ENCODE measurements at places on chromosomes 2 and 18.

GRCh38 chr2:173652311-173652710 is 297.6 kb downstream of the CDCA7 start:
- DNase-seq, result no peak

DNA sequence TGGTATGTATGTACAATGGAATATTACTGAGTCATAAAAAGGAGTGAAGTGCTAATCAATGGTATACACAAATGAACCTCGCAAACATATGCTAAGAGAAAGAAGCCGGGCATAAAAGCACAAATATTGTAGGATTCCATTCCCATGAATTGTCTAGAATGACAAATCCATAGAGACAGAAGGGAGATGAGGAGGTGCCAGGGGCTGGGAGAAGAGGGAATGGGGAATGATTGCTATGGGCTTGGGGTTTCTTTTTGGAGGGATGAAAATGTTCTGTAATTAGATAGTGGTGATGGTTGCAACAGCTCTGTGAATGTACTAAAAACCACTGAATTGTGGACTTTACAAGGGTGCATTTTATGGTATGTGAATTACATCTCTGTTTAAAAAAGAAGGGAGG is 73.5 kb downstream of the GLI2 start:
- no peak for DNase-seq

- DNase-seq, result no peak
Observed at GRCh38 chr18:12857991-12858544, 26.0 kb downstream of the PTPN2 start.

DNA sequence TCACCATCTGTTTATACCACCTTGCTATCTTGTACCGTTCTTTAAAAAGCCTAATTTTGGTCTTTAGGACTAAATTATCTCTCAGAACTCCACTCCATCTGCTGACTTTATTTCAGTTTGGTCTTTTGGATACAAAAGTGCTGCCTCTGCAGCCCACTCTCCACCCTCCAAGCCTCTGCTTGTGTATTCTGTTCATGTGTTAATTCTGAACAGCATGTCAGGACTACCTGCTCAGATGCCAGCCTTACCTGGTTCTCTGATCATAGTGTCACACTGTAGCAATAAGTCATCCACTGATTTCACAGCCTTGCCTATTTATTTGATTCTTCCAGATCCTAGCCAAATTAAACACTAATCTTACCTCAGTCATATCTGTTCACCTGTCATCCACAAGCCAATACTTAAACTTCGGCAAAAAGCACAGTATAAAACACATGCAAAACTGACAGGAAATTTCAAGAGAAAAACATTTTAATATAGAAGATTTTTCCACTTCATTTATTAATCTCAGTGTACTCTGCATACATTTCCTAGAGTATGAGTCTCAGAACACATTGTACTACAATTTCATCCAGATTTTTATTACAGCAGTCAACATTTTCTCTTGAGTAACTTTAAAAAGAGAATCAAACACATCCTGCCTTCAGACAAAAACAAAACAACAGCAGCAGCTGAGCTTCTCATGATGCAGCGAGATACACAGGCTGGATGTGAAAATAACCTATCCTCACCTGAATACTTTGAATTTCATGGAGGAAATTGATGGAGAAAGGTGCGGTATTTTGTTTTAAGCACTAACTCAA is 64.9 kb downstream of the PPP1R1C start:
- no peak for DNase-seq

- DNase-seq, result no peak
Observed at GRCh38 chr2:134271758-134272157, 17.9 kb downstream of the MGAT5 start.

GRCh38 chr2:21047141-21048009 is 3.5 kb upstream of the APOB start:
- no peak for DNase-seq

- no peak for DNase-seq
Observed at GRCh38 chr2:149629026-149629425, 41.5 kb upstream of the MMADHC start.

- DNase-seq, result no peak
Observed at GRCh38 chr2:15365411-15365810, 195.7 kb downstream of the NBAS start.

DNA sequence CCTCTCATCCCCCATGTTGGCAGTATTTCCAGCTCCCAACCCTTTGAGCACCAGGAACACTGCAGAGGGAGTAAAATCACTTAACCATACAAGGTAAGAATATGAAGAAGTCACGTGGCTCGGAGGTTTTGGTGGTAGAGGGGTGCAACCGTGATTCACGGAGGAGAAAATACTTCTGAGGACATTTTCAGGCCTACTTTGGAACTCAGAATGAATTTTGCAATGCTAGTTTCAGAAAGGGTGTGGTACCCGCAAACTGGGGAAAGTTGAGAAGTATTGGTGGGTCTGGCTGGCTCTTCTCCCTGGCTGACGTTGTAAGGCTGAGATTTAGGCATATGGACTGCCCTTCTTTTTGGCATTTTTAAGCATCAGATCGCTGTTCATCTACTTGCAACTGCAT is 442 bp downstream of the SERPINB5 start:
- no peak for DNase-seq

GRCh38 chr18:51821610-51822009 is 518.4 kb upstream of the DCC start:
- DNase-seq, result no peak

GRCh38 chr2:172996387-172996961 is 79.2 kb upstream of the MAP3K20 start:
- no peak for DNase-seq

- DNase-seq, result no peak
Observed at GRCh38 chr2:237412988-237413776, 782 bp downstream of the COL6A3 start.

- DNase-seq, result no peak
Observed at GRCh38 chr2:205193125-205193835, 489.0 kb upstream of the NRP2 start.

DNA sequence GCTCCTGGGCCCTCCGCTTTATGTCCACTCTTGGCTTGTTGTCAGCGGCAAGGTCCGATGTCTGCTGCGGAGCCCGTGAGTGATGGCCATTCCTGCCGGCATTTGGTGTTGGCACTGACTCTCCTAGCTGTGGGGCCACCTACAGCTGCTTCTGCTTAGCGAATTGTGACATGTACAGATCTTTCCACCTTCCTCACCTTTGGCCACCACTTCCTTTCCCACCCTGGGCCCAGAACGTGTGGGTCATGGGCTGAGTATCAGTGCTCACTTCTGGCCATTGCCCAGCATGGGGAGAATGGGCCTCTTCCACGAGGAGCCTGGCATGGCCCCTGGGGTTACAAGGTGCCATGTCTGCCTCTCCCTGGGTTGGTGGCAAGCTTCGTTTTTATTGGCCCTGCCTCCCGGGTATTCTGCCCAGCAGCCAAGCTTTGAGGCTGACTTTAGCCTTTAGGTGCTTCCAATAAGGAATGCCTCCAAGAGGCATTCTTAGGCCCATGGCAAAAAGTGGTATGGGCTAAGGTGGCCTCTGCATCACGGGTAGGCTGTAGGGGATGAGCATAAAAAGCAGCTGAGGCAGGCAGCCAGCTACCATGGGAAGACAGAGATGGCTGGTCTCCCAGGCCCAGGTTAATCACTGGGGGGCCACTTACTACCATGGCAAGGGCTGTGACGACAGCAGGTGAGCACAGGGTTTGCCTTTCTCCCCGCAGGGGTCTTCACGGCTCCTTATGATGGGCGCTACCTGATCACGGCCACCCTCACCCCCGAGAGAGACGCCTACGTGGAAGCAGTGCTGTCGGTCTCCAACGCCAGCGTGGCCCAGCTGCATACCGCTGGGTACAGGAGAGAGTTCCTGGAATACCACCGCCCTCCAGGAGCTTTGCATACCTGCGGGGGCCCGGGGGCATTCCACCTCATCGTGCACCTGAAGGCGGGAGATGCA is 65.8 kb downstream of the EMILIN2 start:
- no peak for DNase-seq
